CD4-positive, alpha-beta T cell treated with Interleukin-6 at 100 ng/mL for 8 hours (primary cell): ENCODE measurements at places on chromosomes 7 and 10.

DNA sequence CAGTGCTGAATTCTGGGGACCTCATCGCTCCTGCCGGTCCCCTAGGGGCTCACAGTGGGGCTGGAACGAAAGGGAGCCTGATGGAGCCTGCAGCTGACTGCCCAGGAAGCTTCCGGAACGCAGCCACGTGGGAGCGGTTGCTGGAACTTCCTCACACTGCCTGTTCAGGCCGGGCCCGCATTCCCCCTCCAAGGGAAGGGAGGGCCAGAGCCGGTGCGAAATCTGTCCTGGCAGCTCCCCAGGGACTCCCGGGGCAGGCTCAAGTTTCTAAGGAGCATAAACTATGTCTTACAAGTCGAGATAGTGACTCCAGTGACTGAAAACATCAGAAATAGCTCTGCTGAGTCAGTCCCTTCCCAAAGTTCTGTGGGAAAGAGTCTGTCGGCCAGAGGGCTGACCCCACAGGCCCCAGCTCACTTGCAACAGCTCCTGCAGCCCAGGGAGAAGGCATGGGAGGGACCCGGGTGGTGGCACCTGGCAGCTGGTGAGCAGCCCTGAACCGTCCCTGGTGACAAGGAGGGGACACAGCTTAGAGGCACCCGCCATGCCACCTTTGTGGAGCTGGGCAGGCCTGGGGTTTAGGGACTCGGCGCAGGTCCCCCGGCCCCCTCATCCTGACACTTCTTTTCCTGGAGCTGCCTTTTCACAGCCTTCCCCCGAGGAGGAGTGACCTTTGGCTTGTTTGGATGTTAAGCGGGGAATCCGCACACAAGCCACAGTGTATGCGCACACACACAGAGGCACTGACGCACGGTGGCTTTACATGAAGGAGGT, 47.6 kb downstream of the PDGFA start:
- no peak for DNase-seq

GRCh38 chr7:2771274-2771731, 72.8 kb downstream of the GNA12 start:
- DNase-seq = no peak

DNA sequence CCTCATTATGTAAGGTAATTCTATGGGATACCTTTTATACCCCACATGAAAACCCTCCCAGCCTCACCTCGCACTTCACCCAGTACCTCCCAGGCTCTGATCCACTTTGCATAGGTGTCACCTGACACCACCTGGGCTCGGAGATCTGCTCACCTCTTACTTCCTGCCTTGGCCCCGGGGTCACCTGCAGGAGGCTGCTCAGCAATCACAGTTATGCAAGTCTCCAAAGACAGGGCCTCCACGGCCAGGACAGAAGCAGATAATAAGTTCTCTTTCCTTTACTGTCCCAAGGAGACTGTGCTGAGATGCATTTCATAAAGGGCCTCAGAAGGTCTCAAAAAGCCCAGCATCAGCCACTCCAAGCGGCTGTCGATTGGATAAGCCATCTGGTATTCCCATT, 112.4 kb upstream of the PPP2R2D start:
- no peak for DNase-seq

DNA sequence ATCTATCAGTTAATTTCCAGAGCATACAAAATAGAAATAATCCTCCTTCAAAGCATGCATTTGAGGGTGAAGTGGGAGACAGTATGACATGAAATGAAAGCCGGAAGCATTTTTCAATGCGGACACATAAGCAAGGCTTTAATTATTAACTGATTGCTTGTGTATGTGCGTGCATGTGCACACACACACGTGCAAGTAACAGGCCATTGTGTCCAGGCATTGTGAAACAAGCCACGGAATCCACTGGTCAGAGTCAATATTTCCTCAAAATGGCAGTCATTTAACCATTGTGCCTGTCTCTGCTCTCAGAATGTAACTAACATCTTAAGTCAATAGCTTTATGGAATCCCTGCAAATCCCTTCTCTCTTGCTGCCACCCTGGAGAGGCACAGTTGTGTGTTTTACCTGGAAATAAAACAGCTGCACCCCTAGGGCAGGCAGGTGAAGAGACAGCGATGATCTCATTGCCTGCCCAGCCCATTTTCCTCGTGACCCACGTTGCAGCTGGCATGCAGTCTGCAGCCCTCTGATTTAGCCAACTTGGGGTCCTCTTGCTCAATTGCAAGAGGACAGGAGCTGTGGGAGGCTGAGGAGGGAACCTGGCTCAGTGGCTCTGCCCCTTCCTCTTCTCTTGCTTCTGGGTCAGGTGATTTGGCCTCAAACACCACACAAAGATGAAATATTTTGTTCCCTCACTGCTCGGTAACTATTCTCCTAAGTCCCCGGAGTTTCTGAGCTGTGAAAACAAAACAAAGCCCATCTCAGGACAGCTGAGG, 500.9 kb upstream of the ZMIZ1 start:
- no peak for DNase-seq

- no peak for DNase-seq
Measured at GRCh38 chr7:98640375-98640774, 23.3 kb downstream of the NPTX2 start.

- DNase-seq = no peak
Measured at GRCh38 chr10:51255381-51255780, 181.1 kb downstream of the PRKG1 start.

GRCh38 chr7:98807068-98808048, 62.5 kb downstream of the TMEM130 start:
- DNase-seq = no peak

DNA sequence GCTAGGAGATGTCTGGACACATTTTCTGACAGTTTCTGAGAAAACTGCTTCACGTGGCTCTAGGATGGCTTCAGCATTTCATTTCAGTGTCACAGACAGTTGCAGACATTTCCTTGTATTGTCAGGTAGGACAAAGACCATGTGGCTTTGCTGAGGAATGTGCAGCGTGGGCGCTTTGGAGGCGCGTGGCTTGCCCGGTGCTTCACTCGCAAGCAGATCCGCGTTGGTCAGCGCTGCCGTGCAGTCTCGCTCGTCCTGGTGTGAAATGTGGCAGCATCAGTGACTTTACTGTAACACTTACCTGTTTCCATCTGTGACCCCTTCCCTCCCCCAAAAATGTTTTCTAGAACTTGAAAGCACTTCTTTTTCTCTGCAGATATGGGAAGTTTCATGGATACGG, 340.5 kb downstream of the SDK1 start:
- no peak for DNase-seq

DNA sequence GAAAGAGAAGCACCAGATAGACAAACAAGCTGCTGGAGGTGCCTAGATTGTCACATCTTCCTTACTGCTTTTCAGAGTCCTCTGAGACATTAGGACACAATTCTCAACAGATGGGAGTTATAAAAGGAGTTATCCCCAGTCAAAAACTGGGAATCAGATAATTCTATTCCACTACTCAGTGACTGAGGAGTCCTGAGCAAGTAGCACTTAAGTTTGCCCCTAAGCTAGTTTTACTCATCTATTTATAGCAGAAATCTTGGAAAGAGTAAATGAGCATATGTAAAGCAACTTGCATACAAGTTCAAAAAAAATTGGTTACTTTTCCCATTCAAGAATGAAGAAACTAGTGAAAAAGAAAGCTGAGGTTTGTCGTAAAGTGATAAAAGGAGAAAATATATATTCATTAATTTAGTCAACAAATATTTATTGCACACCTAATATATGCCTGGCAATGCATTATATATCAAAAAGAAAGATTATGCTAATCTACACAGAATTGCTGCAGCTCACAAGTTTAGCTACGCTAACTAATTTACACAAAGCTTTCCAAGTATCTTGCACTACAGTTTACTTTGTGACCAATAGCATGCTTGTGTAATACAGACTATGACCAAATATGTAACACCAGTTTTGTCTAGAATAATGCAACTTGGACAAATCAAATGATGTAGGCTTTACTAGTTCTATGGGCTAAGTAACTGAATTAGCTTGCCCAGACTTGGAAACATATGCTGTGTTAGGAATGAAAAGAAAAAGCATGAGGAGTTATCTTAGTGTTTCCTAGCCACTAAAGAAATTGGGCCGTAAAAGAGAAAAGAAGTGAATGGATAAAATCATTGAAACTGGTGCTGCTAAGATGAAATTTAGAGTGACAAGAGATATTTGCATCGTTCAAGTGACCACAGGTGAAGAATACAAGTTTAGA, 106.3 kb downstream of the GRM3 start:
- no peak for DNase-seq

DNA sequence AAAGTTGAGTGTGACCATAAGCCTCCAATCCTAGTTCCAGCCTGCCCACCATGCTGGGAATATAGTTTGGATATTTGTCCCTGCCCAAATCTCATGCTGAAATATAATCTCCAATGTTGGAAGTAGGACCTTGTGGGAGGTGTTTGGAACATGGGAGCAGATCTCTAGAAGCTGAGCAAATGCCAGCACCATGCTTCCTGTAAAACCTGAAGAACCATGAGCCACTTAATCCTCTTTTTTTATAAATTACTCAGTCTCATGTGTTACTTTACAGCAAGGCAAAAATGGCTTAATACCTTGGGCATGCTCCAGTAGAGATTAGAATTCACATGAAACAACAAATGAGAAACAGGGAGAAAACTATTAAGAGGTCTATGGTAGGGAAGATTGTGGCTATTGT, 27.2 kb downstream of the STEAP1 start:
- DNase-seq = no peak

DNA sequence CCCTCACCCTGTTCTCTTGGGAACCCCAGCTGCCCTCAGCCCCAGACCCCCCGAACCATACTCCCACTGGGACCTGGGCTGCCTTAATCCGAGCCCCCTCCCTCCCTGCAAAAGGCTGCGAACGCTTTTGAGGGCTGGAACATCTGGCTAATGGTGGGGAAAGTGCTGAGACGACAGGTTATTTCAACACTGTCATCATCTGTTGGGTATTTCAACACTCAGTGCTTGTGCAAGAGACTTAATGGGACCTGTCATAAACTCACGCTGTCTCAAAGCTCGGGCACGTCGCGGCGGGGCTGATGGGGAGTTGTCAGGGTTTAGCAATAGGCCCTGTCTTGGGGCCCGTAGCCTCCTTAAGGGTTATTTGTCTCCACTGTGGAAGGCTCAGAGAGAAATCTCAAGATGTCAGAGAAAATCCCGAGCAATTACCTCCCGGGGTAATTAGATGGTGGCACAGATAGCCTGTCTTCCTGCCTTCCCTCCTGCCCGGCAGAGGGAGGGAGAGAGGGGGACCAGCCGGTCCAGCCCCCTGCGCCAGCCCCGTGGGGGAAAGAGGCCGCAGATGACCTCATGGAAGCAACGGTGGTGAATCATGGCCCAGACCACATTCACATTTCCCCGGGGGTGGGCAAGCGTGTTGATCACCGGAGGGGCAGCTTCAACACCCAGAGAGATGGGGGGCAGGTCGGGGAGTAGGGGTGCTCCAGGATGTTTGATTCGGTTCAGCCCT, 88.7 kb upstream of the MYL10 start:
- no peak for DNase-seq

DNA sequence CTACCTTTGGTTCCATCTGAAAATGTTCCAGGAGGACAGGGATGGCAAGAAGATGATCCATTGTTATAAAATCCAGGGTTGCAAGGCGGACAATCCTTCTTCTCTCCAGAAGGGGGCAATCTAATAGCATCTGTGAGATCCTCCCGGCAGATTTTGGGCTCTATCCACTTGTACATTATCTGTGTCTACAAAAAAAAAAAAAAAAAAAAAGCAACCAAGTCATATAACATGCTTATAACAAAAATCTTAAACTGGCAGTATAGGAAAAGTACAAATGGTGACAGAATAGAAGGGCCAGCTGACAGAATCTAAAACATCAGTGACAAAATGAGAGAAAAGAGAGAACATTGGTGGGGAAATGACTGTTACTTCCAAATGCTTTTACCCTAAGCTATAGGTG, 132.7 kb downstream of the ELAPOR2 start:
- peak; percentile 35 for DNase-seq

GRCh38 chr7:67302113-67303039, 305.7 kb downstream of the TYW1 start:
- DNase-seq = peak; percentile 96

DNA sequence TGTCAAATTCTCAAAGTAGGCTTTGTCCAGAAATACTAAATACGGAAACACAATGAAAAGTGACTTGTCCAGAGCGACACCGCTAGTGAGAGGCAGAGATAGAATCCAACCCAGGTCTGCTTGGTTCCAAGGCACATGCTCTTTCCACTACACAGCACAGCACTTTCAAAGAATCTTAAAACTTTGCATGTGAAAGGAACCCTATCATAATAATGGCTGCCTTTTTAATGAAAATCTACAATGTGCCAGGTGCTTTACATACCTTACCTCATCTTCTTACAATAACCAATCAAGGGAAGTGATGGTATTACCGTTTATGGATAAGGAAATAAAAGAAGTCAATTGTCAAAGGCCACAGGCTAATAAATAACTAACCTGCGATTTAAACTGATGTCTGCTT, 2.6 kb downstream of the CHCHD3 start:
- DNase-seq = no peak

- DNase-seq = peak; percentile 7
Measured at GRCh38 chr7:103065667-103066066, 8.9 kb downstream of the FBXL13 start.

- DNase-seq = no peak
Measured at GRCh38 chr7:115043605-115044004, 121.7 kb downstream of the MDFIC start.

- no peak for DNase-seq
Measured at GRCh38 chr7:28509251-28510025, 97.1 kb downstream of the CREB5 start.

DNA sequence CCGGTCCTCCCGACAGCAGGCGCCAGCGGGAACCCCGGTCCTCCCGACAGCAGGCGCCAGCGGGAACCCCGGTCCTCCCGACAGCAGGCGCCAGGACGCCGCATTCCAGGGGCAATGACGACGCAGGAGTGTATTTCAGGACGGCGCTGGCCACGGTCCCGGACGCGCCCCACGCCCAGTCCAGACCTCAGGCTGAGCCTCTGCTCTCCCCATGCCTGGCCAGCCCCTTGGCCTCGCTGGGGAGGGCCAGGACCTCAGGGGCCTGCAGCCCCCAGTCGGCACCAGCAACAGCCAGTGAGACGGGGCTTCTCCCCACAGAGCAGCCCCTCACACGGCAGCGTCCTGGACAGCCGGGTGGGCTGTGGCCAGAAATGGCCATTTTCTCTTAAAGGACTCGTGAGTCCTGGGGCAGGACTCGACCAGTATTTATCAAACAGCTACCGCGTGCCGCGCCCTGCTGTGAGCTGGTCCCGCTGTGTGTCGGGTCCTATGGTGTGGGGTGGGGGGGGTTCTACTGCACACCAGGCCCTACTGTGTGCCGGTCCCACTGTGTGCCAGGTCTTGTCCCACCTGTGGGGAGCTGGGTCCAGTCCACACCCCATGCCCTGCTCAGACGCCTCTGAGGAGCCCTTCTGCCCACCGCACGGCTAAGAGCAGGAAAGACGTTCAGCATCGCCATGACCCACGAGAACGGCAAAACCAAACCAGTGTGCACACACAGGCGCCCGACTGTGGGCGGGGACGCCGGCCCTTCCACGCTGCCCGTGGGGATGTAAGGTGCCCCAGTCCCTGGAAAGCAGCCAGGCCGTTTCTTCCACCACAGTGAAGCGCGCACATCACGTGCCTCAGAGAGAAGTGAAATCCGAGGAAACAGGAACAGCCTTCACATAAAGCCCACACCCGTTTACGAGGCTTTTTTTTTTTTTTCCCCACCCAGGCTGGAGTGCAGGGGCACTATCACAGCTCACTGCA, 33.3 kb downstream of the GET4 start:
- peak; percentile 21 for DNase-seq

- DNase-seq = no peak
Measured at GRCh38 chr7:94633014-94633341, 23.0 kb downstream of the SGCE start.
